ENCODE measurements at places on chromosomes 12 and 14.

GRCh38 chr14:76002383-76002782, 16.8 kb downstream of the IFT43 start:
- DNase-seq = no peak

GRCh38 chr12:112734859-112735695, 56.5 kb upstream of the RPH3A start:
- DNase-seq = no peak

DNA sequence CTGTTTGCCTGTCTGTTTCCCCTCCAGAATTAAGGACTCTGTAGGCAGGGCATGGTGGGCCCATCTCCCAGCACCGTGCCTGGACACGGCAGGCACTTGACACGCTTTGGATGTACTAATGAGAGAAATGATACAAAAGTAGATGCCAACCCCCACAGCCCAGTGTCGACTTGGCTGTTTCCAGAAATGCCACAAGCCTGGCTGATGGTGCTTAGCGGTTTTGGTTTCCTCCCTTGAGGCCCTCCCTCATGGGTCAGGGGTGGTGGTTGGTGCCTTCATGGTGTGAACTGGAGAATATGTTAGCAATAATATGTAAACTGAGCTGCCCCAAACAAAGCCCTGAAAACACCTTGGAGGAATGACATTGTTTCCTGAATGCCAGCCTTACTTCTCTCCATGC, 55.5 kb upstream of the ESRRB start:
- DNase-seq = no peak

DNA sequence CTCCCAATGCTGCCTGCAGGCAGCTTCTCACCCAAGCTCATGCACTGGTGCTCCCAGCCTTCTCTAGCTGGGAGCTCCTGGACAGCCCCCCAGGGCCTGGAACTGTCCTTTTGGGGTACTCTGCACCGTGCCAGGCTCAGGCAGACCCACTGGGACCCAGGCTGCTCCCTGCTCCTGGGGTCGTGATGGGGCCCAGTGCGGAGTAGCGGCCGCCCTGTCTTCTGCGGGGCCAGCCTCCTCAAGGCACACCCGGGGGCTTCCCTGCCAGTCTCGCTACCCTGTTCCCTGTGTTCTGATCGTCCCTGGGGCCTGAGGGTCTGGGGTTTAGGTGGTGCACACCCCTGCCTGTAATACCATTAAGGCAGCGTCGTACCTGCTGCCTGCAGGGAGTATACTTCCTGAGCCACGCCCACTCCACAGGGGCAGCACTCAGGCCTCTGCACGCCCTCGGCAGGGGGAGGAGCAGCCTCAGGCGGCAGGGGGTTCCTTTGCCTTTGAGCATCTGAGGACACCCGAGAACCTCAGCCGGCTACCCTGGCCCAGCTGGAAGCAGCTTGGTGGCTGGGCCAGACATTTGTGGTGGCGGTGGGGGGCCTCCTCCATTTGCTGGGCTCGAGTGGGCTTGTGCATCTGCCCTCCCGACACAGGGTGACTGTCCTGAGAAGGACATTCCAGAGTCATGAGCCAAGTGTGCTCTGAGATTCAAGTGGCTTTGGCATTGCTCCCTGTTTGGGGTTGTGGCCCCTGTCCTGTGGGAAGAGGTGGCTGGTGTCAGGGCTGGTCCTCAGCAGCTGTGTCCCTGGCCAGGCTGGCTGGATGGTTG, 9.2 kb upstream of the CRIP2 start:
- peak; percentile 40 for DNase-seq

GRCh38 chr12:1917172-1918070, 1.0 kb downstream of the CACNA2D4 start:
- DNase-seq = no peak

DNA sequence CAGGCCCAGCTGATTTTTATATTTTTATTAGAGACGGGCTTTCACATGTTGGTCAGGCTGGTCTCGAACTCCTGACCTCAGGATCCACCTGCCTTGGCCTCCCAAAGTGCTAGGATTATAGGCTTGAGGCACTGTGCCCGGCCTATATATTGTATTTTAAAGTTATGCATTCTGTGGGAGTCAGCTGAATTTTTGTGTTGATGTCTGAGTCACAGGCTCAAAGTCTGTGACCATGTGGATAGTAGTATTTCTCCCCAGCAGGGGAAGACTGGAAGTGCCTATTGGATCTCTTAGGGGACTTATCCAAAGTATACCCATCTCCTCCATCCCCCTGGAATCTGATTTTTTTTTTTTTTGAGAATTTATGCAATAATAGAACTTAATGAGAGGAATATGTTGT, 43.8 kb upstream of the ATF1 start:
- peak; percentile 16 for DNase-seq

DNA sequence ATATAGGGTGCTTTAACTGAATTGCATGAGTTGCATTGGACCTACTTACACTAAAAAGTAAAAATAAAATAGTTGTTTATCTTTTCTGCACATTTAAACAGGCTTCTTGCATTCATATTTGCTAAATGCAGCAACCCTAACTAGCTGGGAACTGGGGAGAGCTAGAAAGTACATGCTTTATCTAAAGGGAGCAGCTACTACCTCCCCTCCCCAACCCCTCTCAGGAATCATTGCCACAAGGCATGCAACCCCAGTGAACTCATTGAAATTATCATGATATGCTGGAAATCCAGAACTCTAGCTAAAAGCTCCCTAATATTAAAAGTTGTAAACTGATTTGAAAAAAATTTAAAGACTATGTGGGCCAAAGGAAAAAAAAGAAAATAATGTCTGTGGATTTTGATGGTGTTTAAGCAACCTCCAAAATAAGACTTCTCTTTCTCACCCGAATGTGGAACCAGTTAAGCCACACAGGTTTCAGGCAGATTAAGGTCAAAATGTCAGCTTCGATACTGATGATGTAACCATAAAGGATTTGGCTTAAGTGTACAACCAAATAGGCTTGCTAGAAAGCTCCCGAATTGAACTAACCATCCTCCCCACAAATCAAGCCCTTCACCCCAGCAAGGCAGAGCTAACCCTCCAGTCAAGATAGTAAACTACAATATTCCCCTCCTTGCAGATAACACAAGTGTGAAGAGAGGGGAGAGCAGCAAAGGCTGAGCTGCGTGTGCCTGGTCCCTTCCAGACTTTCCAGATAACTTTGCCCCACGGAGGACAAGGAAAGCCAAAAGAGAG, 13.8 kb upstream of the POC1B start:
- DNase-seq = no peak

DNA sequence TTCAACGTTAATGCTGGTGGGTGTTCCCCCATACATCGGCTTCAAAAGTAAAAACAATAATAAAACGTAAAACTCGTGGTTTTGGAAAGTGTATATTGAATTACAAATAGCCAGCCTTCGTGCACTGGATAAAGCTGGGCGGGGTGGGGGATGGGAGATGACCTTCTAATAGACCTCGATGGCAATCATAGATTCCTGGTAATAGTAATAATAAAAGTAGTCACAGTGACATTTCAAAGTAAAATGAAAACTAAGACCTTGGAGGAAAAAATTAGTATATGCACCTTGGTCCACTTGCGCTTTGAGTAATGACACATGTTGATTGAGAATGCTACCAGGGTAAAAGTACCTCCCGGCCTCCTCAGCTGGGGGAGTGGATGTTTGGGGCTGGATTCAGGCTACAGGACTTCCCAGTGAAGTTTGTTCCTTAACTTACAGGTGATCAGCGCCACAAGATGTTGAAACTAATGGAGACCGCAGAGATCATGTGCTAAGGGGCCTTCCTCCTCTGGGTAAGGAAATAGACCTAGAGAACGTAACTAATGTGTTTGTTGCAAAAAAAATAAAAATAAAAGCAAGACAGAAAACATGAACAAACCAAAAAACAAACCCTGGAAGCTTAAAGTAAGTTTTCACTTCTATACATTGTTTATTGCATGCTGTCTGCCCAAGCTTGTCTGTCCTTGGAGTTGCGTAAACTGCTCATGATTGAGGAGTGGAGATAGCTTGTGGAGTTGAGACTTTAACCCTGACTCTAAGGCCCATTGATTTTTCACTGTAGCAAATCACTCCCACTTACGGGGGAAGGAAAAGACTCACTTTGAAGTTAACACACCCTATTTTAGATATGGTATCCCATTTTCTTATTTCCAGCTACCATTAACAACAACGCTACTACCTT, 907 bp upstream of the LRIG3 start:
- no peak for DNase-seq

GRCh38 chr12:34335819-34336262, 313.5 kb downstream of the ALG10 start:
- no peak for DNase-seq

DNA sequence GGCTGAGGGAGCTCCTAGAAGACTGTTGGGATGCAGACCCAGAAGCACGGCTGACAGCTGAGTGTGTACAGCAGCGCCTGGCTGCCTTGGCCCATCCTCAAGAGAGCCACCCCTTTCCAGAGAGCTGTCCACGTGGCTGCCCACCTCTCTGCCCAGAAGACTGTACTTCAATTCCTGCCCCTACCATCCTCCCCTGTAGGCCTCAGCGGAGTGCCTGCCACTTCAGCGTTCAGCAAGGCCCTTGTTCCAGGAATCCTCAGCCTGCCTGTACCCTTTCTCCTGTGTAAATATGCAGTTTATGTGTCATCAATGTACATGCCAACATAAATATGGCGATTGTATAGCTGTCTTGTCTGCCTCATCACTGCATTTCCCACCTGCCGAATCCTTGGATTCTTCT, 7.5 kb downstream of the AMHR2 start:
- no peak for DNase-seq

DNA sequence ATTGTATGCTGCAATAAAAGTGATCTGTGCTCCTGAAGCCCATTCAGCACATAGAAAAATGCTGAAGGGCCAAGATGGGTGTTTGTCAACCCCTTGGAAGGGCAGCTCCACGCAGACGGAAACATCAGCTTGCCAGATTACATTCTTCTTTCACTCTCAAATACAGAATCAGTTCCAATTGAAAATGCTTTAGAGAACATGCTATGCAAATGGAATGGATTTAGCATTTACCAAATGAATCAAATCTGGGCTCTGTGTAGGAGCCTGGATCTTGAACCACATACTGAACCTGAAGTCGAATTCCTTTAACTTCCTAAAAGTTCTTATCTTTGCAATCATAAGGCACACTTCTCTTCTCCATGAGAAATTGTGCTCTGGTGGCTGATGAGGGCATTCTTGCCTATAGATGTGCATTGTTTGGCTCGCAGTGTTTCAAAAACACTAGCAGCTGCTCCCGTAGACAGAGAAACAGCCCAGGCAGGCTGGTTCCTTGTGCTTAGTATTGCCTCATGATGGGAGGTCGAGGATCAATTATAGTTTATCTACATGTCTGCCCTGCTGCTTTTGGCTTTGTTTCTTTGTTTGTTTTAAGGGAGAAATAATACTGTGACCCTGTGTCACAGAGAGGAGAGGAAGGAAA, 489.8 kb upstream of the FLRT2 start:
- no peak for DNase-seq

DNA sequence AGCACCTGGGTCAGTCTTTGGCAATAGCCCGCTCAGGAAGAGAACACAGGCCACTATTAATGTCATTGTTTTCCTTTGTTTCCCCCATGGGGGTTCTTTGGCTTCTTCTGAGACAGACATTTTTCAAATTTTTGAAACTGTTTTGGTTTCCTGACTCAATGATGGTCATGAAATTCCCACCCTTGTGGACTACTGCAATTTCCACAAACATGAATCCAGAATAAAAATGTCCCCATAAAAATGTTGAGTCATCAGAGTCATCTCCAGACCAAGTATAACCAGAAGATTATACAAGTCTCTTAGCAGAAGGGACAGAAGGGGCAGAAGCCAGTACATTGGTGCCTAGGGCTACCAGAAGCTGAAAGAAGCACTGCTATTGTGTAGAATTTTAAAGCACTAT, 29.1 kb downstream of the SLCO1A2 start:
- peak; percentile 53 for DNase-seq

DNA sequence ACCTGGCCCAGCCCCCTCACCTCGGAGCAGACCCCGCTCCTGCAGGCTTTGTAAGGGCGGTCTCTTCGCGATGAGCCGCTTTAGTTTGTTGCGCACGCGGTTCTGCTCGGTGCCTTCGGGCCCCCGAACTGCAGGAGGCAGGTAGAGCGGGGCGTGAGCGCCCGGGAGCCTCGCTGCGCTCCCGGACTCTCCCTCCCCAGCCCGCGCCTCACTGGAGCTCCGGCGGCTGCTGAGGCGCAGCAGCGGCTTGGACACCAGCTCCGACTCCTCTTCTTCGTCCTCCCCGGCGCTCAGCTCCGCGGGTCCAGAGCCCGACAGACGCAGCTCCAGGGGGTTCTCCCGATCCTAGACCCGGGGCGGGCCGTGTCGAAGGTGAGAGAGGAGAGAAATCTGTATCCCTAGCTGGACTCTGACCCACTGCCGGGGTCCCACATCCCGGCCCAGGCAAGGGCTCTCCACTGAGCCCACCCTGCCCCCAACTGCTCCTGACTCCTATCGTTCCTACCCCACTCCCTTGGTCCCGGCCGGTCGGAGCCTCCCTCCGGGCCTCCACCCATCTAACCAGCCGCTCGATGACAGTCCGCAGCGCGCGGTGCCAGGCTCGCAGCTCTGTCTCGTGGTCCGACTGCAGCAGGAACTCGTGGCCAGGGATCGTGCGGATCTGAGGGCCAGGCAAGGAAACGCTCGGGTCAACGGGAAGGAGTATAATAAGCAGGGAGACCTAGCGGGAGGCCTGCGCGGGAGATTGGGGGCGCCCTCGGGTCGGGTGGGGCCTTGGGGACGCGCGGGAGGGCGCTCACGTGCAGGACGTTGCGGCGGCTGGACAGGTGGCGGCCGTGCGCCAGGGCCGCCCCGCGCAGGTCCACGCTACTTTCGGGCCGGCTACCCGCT, 4.2 kb downstream of the ARHGAP9 start:
- DNase-seq = peak; percentile 39

GRCh38 chr14:59406454-59407245, 58.5 kb downstream of the GPR135 start:
- peak; percentile 5 for DNase-seq

GRCh38 chr14:68632054-68632895, 160.6 kb downstream of the ZFP36L1 start:
- no peak for DNase-seq

DNA sequence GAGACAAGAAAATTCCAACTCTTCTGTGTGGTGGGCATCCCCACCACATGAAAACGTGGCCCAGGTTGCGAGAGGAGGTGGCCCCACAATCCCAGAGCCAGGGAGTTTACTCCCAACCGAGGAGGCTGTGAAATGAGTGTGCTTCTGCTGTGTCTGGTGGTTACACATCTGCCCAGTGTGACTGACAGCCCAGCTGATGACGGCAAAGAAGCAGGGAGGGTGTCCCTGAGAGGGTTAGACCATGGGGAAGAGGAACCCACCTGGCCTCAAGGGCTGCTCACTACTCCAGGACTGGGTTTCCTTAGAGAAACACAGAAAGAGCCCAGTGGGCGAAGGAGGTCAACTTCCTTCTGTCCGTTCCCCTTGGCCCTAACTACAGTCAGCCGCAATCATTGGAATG, 24.6 kb downstream of the ZFP36L1 start:
- no peak for DNase-seq

DNA sequence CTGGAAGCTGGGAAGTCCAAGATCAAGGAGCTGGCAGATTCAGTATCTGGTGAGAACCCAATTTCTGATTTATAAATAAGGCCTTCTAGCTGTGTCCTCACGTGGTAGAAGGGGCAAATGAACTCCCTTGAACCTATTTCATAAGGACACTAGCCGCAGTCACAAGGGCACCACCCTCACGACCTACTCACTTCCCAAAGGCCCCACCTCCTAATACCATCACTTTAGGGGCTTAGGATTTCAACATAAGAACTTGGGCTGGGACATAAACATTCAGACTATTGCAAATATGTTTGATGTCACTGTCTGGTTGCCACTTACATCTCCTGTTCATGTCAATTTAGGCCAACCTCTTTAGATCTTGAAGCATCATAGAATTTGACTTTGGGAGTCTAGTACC, 10.8 kb upstream of the CNIH1 start:
- no peak for DNase-seq
